ENCODE measurements at places on chromosomes 3 and 15.

- DNase-seq = no peak
These were observed 5.1 kb downstream of the DPH6 start for GRCh38 chr15:35540885-35541284.

GRCh38 chr3:13393427-13394360 lies 26.4 kb downstream of the NUP210 start:
- DNase-seq = no peak

- no peak for DNase-seq
These were observed 89.8 kb downstream of the SEMA5B start for GRCh38 chr3:122937745-122938144.

DNA sequence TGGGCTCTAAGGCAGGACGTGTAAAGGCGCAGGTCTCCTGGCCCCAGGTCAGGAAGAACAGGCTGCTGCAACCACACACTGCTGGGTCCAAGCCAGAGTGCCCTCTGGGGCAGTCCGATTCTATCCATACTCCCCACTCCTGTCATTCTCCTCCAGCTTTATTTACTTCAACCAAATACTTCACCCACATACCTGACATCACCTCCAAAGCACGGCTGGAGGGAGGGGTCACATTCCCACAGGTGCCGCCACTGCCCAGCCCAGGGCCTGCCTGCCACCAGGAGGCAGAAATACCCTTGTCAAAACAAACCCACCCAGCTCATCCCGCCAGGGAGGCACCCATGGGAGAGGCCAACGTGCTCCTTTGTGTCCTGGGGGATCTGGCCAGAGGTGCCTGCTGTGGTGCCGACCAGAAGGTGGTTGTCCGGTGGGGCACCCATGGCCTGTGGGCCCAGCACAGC lies 100.4 kb downstream of the DAPK2 start:
- DNase-seq = no peak

DNA sequence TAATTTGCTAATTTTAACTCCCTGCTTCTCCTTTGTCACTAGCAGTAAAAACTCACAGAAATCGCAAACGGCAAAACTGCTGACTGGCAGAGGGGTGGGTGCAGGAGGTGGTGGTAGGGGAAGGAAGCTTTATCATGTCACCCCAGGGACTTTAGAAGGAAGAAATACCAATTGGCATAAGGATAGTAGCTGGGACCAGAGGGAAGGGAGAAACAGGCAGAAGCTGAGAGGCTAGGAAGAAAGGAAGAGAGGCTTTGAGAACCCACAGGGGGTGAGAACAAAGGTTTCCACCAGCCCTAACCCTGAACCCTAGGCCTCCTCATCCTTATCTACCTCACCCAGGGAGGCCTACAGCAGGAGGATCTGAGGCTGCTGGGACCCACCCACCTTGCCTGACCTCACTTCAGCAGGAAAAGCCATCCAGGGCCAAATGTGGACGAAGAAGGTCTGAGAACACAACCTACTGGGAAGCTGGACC lies 10.7 kb downstream of the ITGB5 start:
- DNase-seq = no peak

GRCh38 chr3:126924458-126924857 lies 58.5 kb upstream of the PLXNA1 start:
- DNase-seq = no peak

DNA sequence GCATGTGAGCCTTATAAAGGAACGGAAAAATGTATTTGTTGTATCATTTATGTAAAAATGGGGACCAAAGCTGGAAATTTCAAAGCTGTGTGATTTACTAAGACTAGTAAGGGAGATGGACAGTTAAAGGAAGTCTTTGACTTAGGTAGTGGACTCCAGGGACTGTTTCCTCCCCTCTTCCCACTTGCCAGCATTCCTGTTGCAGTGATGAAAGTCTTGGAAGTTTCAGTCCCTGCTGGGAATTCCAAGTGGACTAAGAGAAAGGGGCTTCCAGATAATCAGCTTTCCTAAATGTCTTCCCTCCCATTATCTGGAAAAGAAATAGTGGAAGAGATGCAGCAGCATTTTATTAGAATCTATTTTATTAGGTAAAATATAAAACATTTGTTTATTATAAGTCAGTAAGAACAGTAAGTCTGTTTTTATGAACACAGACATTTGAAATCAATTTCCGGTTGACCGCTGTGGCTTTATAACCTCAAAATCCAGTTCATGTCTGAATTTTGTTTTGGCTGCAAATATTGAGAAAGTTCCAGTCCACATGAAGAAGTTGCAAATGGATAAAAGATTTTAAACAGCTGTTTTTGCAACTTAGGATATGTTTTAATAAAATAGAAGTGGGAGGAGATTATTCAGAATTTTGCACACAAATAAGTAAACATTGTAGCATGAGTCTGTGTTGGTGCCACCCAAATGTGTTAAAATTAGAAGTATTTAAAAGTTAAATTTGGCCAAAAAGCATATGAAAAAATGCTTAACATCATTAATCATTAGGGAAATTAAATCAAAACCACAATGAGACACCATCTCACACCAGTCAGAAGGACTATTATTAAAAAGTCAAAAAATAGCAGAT lies 141.8 kb downstream of the IL20RB start:
- no peak for DNase-seq

DNA sequence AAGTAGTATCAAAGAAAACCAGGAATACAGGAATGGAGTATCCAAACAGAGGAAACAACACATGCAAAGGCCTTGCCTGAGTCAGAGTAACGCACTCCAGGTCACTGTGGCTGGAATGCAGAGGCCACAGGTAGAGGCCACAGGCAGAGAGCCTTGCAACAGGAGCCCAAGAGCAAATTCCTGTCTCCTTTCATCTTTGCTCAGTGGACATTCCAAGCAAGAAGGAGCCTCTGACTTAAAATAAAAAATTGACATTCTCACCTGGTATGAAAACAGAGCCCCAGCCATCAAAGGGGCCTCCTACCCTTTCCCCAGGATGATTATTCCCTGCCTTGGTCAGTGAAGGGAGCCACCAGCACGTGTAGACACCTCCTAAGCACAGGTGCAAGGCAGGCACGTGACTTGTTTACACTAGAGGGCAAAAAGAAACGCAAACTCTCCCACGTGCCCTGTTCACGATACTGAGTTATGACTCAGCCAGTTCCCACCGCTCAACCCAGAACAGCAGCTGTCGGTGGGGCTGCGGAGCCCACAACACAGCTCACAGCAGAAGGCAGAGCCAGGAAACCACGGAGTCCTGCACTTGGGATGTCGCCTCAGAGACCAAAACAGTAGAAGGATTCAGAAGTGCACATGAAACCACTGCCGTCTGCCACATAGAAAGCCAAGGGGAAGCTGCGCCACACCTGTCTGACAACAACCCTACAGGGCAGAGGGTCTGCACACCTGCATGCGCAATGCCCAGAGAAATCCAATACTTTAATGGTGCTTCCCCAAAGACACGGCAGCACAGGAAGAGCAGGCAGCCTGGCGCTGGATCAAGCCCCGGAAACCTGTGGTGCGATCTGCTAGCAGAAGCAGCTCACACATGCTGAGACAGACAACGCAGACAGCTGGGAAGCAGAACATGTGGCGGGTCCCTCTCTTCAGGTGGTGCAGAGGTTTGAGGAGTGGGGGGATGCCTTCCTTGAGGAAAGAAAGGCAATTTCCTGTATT lies 52.1 kb downstream of the ITGB5 start:
- no peak for DNase-seq

DNA sequence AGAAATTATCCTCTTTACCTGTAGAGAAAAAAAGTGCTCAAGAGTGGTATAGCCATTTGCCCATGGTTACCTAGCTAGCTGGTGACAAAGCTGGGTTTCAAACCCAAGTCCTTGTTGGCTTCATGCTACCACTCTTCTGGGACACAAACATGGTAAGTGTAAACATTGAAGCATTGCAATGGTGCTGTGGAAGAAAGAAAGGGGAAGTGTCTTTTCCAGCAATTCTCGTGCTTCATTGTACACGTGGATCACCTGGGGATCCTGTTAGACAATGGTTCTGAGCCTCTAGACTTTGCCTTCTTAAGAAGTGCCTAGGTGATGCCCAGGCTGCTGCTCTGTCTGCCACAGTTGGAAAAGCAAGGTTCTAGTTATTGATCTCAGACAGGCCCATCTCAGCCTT lies 134.8 kb upstream of the CTNNB1 start:
- no peak for DNase-seq

DNA sequence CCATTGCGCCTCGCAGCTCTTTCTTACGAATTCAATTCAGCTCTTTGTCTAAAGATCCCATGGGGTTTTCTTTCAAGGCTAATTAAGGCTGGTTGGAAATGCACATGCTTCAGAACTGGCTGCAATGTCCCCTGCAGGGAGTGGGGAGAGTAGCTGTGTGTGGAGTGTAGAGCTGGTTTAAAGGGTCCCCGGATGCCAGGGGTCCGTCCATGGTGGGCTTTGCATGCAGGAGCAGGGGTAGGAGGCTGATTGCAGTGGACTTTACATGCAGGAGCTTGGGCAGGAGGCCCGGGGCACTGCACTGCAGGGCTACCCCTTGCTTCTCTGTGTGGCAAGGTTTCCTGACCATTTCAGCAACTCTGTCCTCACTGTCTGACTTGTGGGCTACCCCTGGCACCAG lies 261.6 kb upstream of the LYSMD4 start:
- DNase-seq = no peak

- no peak for DNase-seq
These were observed 160.1 kb upstream of the DPH6 start for GRCh38 chr15:35705884-35706585.

- no peak for DNase-seq
These were observed 142.0 kb downstream of the GADL1 start for GRCh38 chr3:30752491-30752890.

DNA sequence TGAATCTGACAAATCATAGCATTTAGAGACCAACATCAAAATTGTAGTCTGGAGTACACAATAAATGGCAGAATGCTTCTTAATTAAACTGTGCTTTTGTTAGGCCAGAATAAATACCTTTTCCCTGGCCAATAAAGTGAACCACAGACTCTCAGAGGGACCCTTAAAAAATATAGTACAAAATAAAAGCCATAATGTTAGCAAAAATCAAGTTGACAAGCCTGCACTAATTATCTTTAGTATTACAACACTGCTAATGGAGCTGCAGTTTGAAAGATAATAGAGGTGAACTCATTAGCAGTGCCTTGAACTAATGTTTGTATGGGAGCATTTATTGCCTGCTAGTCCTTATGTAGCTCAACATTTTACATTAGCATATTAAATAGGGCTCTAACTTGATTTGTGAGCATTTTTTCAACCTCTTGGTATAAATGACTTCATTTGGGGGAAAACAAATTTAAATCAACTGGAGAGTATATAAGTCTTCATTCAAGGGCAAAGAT lies 801.3 kb downstream of the EPHA3 start:
- no peak for DNase-seq

- no peak for DNase-seq
These were observed 1.3 kb downstream of the GOLGA8A start for GRCh38 chr15:34436126-34436955.

- peak; percentile 23 for DNase-seq
These were observed 1.9 kb downstream of the CBLB start for GRCh38 chr3:105866656-105867653.

- peak; percentile 9 for DNase-seq
These were observed 580.0 kb downstream of the ZNF385D start for GRCh38 chr3:21170964-21171363.

DNA sequence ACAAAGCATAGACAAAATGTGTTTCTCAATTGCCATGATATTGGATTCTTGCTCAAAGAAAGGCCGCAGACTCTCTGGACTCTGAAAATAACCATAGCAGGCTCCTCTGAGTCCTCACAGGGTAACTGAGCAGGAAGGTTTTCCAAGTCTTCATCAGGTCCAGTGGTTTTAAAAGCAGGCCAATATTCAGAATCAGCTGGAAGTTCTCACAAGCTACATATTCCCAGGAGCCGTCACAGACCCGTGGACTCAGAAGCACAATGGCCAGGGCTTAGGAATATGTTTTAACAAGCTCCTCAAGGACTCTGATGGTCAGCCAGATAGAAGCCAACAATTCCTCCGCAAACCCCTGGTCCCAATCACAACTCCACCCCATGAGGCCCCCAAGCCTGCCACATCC lies 256.1 kb upstream of the ADAMTS9 start:
- no peak for DNase-seq

DNA sequence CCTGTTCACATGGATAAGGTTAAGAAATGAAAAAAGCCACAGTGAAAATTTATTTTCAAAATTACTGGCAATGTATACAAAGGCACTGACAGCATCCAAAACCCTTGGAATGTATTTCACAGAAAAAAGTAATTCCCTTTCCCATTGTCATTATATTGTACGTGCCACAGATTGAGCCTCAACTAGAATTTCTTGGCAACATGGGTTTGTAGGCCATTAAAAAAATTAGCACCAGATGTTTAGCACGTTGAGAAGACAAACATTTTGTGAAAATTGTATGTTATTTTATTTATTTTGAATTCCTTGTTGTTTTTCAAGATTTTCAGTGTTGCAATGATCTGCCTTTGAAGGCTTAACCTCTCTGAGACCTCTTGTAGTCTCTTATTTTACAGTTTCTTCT lies 76.3 kb upstream of the EPHB3 start:
- no peak for DNase-seq

- DNase-seq = no peak
These were observed 86.7 kb downstream of the THBS1 start for GRCh38 chr15:39667382-39668127.

DNA sequence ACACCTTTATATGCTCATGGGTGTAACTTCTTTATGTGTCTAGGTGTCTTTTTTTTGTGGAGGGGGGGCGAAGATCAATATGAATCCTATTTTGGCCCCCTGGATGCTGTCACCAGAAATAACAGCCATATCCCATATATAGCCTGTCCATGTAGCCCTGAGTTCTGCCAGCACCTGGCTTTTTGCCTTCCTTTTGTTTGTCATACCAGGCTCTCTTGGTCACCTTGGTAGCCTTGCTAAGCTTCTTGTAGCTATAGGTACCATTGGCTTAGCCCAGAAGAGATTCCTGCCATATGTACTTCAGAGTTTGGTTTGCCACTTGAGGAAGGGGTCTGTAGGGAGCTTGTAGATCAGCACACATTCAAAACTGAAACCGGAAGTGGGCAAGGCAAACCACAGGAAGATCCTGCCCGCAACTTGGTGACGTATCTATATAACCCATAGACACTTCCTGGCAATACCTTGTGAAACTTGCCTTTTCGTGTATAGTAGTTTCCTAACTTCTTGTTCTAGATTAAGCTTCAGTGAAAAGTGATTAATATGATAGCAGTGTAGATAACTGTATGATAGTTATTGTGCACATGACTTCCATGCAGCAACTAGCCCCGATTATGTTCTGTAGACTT lies 11.9 kb downstream of the RASA2 start:
- DNase-seq = peak; percentile 100

- DNase-seq = no peak
These were observed 330.3 kb downstream of the SHQ1 start for GRCh38 chr3:72517921-72518424.

- no peak for DNase-seq
These were observed 25.1 kb downstream of the SHISA5 start for GRCh38 chr3:48478626-48479555.
